ENCODE measurements at places on chromosomes 3 and 15.

- no peak for DNase-seq
These were observed 172.7 kb upstream of the LMCD1 start for GRCh38 chr3:8328967-8329366.

- no peak for DNase-seq
These were observed 60.1 kb upstream of the PCSK6 start for GRCh38 chr15:101549647-101550046.

- no peak for DNase-seq
These were observed 321.5 kb upstream of the CBLB start for GRCh38 chr3:106190296-106190695.

GRCh38 chr3:141858312-141858711 is 18.1 kb upstream of the ATP1B3 start:
- DNase-seq, result no peak

GRCh38 chr15:29089731-29090616 is 179.6 kb downstream of the NSMCE3 start:
- DNase-seq, result no peak

DNA sequence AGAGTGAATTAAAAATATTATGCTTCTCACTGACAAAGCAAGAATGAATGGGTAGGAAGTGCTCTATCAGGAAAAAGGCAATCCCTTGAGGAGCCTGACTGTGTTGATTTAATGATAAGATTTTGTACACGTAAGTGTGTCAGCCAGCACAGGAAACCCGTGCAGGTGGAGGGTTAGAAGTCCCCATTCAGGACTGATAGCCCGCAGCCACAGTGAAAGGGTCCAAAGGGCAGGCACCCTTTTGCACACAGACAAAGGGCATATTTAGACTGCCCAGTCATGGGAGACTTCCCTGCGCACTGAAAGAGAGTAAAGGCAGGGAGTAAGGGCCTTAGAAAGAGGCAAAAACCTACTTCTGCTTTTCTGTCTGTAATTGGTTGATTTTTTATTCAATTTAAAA is 26.4 kb upstream of the SKIL start:
- DNase-seq, result no peak

DNA sequence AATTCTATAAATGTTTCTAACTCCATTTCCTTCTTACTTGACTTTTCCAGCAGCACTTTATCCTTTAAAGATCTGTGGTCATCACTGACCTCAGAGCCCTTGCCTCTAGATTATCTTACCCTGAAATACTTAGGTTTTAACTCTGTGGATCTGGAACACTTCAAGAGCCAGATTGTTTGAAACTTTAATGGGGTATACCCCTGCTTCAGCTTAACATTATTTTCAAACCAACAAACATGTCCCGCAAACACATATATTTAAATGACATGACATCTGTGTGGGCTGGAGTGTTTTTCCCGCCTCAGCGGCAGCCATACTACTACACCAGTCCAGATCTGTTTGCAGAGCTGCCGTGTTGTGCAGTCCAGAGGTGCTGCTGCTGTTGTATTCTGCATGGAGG is 252.0 kb upstream of the TPM1 start:
- DNase-seq, result no peak
